ENCODE measurements at places on chromosomes 4 and X.

GRCh38 chr4:112069110-112069509 lies 76.1 kb upstream of the FAM241A start:
- DNase-seq = no peak

DNA sequence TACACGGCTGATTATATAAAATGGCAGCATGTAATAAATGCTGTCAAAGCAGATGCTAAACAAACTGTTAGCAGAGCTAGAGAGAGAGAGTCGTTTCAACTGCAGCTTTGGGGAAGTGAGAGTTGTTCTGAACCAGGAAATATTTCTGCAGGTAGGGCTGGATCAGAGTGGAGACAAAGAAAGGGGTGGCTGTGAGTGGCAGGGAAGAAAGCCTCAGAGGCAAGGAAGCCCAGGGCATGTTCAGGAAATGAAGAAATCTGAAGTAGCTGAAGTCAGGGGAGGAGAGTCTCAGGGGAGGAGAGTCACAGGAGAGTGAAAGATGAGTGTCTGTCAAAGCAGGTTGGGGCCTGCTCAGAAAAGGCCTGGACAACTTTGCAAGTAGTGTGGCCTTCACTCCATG lies 48.4 kb upstream of the RPS6KA3 start:
- DNase-seq = no peak

GRCh38 chrX:93580634-93581033 lies 92.7 kb downstream of the NAP1L3 start:
- no peak for DNase-seq

- DNase-seq = no peak
These were observed 417.4 kb upstream of the FAT1 start for GRCh38 chr4:187141101-187141500.

DNA sequence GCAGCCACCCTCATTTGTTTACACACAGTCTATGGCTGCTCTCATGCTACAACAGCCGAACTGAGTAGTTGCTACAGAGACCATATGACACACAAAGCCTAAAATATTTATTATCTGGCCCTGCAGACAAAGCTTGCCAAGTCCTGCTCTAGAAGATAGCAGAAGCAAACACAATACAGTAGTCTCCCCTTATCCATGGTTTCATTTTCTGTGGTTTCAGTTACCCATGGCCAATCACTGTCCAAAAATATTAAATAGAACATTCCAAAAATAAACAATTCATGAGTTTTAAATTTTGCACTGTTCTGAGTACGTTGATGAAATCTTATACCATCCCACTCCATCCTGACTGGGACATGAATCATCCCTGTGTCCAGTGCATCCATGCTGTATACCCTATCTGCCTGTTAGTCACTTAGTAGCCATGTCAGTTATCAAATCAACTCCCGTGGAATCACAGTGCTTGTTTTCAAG lies 40.2 kb upstream of the ZNF81 start:
- DNase-seq = no peak

GRCh38 chr4:108056418-108056817 lies 66.7 kb downstream of the HADH start:
- no peak for DNase-seq

GRCh38 chr4:101355246-101355645 lies 7.9 kb upstream of the PPP3CA start:
- DNase-seq = no peak

GRCh38 chr4:63607169-63607872 lies 801.9 kb downstream of the TECRL start:
- no peak for DNase-seq

GRCh38 chr4:59837751-59838150 lies 1362.4 kb upstream of the ADGRL3 start:
- DNase-seq = no peak

- DNase-seq = no peak
These were observed 26.4 kb downstream of the MOSPD2 start for GRCh38 chrX:14899607-14900006.
